ENCODE measurements at places on chromosomes 12 and 14.

DNA sequence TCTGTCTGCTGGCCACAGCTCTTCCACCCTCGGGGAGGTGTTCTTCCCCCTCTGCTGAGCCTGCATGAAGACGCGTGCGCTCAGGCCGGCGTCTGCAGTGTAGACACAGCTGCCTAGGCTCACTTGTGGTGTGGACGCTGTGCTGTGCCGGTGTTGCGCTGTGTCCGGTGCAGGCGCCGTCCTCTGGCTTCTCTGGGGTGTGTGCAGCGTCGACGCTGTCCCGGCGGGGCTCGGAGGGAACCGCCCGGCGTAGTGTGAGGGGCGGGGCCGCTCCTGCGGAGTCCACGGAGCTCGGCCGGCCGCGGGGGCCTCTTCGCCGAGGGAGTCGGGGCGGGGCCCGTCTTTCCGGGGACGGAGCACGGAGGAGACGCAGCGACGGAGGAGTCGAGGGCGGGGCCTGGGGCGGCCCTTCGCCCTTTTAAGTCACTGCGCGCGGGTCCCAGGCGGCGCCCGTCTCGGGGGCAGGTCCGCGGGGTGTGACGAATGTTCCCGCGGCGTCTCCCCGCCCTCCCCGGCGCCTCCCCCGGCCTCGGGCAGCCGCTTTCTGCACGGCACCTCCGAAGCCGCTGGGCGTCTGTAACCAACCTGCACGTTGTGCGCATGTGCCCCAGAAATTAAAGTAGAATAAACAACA is 45.2 kb downstream of the NOC4L start:
- peak; percentile 88 for DNase-seq

DNA sequence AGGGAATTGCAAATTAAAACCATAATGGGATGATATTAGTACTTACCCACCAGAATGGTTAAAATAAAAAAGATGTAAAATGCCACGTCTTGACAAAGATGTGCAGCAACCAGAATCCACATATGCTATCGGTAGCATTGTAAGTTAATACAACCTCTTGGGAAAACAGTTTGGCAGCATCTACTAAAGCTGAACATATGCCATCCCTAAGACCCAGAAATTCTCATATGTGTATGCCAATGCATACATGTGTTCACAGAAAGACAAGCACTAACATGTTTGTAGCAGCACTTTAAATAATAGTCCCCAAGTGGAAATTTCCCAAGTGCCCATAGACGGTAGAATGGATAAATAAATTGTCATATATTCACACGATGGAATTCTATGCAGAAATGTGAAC is 28.3 kb upstream of the SLC5A8 start:
- DNase-seq: no peak

- no peak for DNase-seq
Measured at GRCh38 chr14:29215853-29216252, 449.3 kb downstream of the FOXG1 start.

DNA sequence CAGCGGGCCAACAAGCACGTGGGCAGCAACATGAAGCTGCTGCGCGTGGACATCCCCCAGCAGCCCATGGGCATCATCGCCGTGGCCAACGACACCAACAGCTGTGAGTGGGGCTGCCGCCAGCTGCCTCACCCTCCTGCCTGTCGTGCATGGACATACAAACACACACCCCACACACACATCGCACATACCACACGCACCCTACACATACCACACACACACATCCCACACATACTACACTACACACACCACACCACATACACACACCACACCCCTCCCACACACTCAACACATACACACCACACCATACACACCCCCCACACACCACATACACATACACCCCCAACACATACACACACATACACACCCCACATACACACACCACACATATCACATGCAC is 25.2 kb upstream of the NXPH4 start:
- no peak for DNase-seq

GRCh38 chr12:51630986-51631385 is 40.0 kb downstream of the SCN8A start:
- DNase-seq: no peak

DNA sequence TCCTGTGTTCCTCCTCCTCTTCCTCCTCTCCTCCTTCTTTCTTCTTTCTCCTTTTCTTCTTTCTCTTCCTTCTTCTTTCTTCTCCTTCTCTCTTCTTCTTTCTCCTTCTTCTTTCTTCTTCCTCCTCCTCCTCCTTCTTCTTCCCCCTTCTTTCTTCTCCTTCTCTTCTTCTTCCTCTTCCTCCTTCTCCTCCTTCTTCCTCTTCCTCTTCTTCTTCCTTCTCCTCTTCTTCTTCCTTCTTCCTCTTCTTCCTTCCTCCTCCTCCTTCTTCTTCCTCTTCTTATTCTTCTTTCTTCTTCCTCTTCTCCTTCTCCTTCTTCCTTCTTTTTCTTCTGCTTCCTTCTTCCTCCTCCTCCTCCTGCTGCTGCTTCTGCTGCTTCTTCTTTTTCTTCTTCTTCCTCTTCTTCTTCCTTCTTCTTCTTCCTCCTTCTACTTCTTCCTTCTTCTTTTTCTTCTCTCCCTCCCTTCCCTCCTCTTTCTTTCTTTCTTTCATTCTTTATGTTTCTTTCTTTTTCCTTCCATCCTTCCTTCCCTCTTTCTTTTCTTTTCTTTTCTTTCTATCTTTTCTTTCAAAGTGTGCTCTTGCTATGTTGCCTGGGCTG is 19.0 kb downstream of the C12orf71 start:
- DNase-seq: no peak

- no peak for DNase-seq
Measured at GRCh38 chr14:101603096-101603495, 41.8 kb downstream of the DIO3 start.

Measured in effector CD8-positive, alpha-beta T cell (primary cell).